ENCODE measurements at places on chromosomes 5 and 9.

DNA sequence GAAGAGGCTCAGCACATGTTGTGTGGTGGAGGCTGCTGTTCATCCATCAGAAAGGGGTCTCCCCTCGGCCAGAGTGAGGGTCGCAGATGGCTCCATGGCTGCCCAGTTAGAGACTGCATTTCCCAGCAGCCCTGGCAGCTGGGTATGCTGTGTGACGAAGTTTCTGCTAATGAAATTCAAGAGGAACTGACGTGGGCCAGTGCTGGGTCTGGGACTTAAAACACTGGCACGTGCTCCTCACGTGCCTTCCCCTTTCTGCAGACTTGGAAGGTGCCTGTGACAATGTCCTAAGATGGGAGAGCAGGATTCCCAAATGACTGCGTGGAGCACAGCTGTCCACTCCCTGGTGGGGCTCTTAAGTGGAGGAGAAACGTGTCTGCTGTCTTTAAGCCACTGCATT, 114.5 kb upstream of the RAPGEF1 start:
- no peak for DNase-seq

- DNase-seq: no peak
These were observed 34.7 kb downstream of the ADRB2 start for GRCh38 chr5:148861088-148861487.

DNA sequence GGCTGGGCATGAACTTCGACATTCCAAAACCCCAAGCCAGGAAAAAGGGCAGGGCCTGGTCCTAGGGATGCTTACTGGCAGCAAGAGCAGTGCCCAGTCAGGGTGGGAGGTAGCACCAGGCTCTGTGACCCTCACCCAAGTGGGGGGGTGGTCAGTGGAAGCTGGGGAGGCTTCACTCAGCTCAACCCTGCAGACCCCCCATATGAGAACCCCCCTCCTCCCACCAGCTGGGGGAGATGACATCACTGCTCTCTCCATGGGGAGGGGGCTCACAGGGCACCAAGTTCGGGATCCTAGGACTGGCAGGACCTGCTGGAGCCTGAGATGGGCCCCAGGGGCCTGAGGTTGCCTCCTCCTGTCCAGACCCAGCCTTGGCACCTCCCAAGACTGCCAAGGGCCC, 4.7 kb downstream of the DNLZ start:
- DNase-seq: no peak

GRCh38 chr5:68250661-68251298, 35.2 kb downstream of the PIK3R1 start:
- no peak for DNase-seq

DNA sequence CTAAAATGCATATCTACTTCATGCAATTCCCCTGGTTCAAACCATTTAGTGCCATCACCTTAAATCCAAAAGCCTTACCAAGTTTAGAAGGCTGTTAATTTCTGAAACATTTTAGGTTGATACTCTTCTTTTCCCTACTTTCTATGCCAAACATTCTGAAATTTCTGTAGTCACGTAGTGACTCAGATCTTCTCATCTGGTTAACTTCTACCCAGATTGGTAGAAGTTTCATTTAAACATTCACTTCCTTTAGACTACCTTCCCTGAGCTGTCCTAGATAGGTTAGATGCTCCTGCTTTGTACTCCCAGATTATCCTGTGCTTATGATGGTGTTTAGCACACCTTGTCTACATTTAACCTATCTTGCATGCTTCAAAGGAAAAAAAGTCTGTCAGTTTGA, 9.9 kb downstream of the RAD50 start:
- DNase-seq: no peak

DNA sequence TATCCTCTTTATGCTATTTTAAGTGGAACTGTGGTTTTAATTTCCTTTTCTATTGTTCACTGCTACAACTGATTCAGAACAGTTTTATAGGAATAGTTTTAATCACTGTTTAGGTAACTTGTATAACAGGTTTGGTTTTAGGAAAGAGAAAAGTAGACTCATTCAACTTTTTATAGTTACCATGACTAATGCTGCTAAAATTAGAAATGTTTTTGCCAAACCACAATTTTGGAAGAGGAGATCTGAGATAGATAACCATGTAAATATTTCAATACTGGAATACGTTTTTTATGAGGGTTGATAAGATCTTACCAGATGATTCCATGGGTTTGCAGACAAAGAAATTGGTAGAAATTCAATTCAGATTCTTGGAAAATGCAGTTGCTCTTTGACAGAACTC, 404.6 kb upstream of the ARRDC3 start:
- no peak for DNase-seq

GRCh38 chr9:115115924-115116323, 2.0 kb downstream of the TNC start:
- no peak for DNase-seq

DNA sequence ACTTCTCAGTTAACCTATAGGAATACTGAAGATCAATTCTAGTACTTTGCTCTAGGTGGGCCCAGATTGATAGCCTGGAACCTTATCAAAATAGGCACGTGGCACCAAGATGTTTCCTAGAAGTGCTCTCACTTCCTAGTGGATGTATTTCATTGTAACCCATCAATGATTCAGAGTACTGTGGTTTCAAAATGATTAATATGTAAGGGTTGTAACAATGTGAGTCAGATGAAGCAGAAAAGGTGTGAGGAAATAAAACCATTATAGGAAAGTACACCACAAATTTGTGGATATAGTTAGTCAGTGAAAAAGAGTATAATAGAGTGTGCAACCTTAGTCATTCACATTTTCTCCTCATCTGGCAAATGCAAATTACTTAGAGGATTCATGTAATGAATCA, 177.3 kb upstream of the FST start:
- no peak for DNase-seq

GRCh38 chr9:81562231-81563019, 126.9 kb downstream of the TLE1 start:
- no peak for DNase-seq

- DNase-seq: no peak
These were observed 576.2 kb upstream of the CTNND2 start for GRCh38 chr5:12480487-12480886.

DNA sequence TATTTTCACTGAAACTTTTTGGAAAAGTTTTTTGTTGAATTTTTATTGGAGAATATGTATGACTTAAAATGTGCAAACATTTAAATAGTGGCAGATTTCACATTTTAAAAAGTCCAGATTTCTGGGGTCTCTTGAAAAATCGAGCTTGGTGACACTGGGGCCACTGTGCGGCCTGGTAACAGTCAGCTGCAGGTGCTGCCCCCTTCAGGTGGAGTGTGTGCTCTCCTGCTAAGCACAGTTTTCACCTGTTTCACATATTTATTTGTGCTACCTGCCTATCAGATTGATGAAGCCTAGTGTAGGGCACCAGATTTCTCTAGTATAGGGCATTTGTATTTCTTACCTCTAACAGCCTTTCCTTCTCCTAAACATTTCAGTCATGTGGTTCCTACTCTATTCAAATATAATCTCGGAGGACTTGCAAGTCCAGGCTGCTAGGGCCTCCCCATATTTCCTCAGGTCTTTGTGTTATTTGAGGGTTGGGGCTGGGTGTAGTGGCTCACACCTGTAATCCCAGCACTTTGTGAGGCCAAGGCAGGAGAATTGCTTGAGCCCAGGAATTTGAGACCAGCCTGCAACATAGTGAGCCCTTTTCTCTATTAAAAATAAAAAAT, 95.8 kb upstream of the KLF9 start:
- no peak for DNase-seq

DNA sequence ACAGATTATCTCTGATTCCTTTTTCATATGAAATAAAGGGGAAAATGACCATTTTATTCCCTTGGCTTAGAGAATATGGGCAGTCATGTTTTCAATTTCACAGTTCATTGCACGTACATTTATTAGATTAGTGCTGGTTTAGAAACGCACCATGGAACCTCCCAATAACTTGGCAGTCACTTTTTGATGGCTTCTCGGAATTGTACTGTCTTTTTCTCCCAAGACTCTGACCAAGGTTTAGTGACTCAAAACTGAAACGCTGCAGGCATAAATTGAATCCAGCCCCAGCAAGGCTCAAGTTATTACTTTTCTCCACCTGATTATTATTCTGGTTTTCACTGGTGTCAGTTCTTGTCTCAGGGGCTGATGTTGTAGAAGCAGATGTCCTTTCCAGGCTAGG, 55.6 kb upstream of the EGFLAM start:
- no peak for DNase-seq

DNA sequence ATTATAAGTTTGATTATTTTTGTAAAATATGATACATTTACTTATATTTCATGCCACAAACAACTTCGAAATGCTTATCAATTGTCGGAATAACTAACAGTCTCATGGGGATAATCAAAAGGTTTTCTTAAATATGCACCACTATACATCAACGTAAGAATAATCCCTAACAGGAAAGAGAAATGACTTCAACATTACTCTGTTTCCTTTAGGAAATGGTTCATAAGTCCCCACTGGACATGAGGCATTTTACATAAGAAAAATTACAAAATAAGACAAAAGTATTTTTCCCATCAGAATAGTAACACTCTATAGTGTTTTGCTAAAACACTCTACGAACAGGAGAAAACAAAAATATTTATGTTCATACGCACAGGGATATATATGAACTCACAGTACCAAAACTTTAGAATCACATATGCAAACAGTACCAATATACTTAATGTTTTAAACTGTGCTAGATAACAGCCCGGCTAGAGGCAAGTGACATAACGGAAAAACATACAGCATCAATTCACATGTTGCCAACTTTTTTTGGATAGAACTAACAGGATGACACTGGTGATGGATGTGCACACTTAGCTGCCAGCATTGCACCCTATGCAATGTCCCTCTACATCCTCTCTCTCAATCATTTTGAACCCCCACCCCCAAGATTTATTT, 120.5 kb downstream of the NFIB start:
- no peak for DNase-seq

- no peak for DNase-seq
These were observed 233.8 kb downstream of the HSPA4 start for GRCh38 chr5:133285583-133286021.

DNA sequence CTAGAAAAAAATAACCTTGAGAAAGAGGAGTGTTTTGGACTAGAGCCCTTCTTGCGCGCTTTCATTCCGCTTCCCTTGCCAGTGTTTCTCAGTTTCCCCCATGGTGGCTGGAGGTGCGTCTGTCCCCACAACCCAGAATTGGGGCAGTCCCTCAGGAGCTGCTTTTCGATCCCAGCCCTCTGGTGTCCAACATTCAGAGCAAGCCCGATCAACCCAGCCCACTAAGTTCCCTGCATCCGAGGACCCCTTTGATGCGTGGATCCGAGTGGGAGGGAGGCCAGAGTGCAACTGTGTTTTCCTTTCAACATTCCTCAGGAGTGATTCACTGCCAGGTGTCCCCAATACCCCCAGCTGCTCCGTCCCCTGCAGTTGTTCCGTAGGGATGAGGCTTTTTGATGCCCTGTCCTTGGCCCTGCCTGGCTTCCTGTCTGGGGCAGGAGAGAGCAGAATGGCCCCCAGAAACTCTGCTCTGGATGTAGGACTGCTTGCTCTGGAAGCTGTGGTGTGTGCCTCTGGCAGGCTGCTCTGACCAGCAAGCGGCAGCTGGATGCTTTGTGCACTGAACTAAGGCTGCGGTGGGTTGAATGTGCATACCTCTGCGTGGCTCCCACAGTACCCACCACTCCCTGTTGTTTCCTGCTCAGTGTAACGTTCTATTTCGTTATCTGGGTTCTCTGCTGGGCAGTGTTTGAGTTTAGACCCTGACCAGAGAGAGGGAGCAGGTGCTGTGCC, 117.5 kb downstream of the BOD1 start:
- DNase-seq: no peak

DNA sequence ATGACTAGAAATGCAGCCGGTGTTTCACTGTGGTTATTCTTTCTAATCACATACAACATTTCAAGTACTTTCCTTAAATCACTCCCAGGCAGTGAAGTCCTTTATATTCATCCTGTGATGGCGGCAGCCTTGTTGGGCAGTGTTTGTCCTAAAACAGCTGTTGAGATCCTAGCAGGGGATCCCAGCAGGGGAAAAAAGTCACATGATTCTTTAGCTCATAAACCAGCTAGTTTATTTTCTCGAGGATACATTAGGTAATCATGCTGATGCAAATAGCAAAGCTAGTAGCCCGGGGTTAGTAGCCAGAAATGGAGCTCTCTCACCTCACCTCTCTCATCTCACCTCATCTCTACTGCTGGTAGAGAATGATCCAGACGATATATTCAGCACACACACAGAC, 70.5 kb downstream of the FOXD1 start:
- peak; percentile 86 for DNase-seq

DNA sequence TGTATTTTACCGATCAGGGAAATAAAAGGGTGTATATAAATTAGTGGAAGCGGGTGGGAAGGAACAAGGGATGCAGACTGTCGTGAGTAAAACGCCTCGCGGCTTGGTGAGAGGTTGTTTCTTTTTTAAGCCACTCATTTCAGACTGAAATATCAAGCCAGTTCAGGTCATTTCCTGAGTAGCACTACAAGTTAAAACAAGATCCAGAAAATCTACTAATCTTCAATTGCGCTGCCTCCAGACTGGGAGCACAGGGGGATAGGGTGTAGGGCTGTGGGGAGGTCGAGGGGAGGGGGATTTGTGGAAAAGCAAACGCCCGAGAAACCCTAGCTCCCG, 140.8 kb downstream of the TSSK1B start:
- DNase-seq: no peak

DNA sequence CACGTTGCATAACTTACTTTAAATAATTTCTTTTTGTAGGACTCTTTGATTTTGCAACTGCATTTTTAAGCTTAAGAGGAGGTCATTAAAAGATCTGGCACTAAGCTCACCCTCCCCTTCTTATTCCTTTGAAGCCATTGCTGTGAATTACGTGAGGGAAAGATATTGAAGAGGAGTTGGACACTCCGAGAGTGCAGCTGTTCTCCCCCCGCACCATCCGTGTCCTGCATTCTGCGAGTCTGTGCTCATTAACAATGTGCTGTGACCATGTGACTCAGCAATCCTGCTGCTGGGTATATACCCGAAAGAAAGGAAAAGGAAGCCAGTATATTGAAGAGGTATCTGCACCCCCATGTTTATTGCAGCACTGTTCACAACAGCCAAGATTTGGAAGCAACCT, 40.0 kb downstream of the NXNL2 start:
- no peak for DNase-seq

DNA sequence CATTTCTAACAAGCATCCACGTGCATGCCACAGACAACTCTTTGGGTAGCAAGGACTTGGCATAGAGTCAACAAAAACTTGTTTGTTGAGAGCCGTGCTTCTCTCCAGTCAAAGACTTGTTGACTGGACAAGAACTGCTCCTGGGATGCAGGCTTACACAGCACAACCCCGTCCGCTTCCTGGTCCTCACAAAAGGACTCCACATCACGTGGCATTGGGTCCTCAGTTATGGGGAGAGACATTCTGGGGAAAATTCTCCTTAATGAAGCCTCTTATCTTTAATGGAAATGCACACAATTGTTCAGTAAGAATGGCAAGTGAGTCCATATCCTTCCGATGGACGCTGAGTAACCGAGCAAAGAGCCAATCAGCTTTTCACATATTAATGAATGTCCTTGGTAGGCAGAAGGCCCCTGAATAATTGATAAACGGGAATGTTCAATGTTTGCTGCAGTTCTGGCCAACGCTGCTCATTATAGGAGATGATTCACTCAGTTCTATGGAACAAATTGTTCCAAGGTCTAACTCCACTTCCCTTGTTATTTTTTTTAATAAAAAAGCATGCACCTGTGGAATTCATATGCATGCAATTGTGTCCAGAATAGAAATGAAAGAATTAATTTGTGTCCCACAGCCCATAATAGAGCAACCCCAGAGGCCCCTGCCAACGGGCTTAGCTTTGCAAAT, 97.0 kb upstream of the ZNF366 start:
- DNase-seq: no peak

- DNase-seq: no peak
These were observed 1.6 kb downstream of the HINT1 start for GRCh38 chr5:131163276-131164119.

GRCh38 chr5:66529704-66530103, 66.5 kb upstream of the MAST4 start:
- no peak for DNase-seq

- no peak for DNase-seq
These were observed 93.7 kb downstream of the NDFIP1 start for GRCh38 chr5:142202282-142202681.
